ENCODE measurements at places on chromosomes 5 and 9.

- no peak for DNase-seq
Measured at GRCh38 chr5:93915142-93915553, 173.7 kb upstream of the POU5F2 start.

DNA sequence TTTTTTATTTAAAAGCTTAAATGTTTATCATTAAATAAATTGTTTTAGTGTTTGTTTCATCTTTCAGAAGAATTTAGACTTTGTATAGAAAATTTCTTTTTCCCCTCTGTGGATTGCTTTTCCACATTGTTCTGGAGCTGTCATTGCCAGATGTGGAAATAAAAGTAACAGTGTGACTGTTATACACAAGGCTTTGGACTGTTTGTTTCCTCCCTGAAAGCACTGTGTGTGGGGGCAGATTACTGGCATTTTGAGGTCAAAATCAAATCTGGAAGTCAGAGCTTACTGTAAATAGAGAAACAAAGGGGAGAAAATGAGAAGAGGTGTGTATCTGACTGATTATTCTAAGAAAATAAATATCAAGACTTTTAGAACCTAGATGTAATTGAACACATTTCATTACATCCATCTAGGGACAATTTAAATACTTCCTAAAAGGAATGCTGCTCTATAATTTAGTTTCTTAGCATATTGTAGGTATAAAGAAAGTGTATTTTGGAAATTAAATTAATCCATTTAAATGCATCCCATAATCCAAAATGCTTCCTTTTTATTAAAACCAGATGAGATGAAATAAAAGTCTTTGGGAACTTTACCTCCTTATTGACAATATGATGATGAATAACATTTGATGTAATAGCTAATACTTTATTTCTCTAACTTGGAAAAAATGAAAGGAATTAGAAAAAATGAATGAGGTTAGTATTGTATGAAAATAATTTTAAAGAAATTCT is 51.9 kb downstream of the ERCC6L2 start:
- DNase-seq, result no peak

GRCh38 chr9:19788614-19789271 is at the start of gene SLC24A2:
Gene SLC24A2 (minus strand): TSS chr9:19789037.
- no peak for DNase-seq

- DNase-seq, result no peak
Measured at GRCh38 chr9:118366228-118366627, 662.0 kb downstream of the TLR4 start.

GRCh38 chr9:135037521-135038250 is 49.8 kb upstream of the OLFM1 start:
- no peak for DNase-seq

- no peak for DNase-seq
Measured at GRCh38 chr5:27639005-27639612, 600.7 kb upstream of the CDH9 start.

Measured in AG04449 (cell line).